Esophagus squamous epithelium (tissue), 5 donors: ENCODE measurements at places on chromosomes 11 and 22. TPM values are rescaled to one million over a fixed set of nuclear protein-coding genes. Genes with fewer than 3 reads are reported as not detected.

APOL3 gene
- 48.1 TPM for total RNA-seq

TMEM191B gene
- not detected for total RNA-seq

GRCh38 chr11:111135101-111135500 lies 110.4 kb upstream of the POU2AF2 start:
- no peak for DNase-seq

GRCh38 chr11:95585069-95585751 lies 204.4 kb downstream of the FAM76B start:
- DNase-seq = no peak

DNA sequence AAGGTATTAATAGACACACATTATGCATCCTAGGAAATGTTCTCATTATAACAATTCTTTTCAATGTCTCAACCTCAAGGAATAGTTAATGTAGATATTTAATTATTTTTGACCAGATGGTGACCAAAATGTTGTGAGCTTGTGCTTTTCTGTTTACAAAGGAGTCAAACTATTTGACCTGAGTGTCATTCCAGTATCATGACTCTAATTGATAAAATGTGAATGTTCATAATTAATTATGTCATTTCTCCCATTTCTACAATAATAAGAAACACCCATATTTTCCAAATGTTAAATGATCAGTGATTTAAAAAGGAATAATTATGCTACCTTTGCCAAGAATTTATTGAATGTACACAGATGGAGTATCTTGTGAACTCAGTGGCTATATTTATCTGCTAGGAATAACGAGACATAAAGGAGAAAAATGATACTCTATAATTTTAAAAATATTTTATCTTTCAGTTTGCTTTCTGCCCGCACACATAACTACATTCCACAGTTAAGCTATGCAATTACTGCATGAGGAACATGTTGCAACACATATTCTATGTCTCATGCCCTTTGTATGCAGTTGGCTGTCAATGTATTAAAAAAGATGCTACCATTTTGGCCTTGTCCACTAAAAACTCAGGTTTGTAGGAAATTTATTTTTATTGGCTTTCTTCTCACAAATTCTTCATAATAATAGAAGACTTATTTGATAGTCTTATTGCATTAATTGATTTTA lies 376.7 kb upstream of the CCDC179 start:
- DNase-seq = no peak

DNA sequence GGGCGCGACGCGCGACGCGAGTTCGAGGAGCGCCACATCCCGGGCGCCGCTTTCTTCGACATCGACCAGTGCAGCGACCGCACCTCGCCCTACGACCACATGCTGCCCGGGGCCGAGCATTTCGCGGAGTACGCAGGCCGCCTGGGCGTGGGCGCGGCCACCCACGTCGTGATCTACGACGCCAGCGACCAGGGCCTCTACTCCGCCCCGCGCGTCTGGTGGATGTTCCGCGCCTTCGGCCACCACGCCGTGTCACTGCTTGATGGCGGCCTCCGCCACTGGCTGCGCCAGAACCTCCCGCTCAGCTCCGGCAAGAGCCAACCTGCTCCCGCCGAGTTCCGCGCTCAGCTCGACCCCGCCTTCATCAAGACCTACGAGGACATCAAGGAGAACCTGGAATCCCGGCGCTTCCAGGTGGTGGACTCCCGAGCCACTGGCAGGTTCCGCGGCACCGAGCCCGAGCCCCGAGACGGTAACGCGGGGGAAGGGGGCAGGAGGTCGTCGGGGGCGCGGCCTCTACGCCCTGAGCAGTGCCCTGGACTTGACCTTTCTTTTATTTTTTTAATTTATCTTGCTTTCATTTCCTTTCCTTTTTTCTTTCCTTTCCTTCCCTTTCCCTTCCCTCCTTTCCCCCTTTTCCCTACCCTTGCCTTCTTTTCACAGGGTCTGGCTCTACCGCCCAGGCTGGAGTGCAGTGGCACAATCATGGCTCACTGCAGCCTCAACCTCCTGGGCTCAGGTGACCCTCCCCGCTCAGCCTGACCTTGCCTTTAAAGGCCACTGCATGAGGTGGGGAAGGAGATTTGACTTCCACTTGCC lies 5.0 kb downstream of the MPST start:
- no peak for DNase-seq

- DNase-seq = no peak
These were observed 48.0 kb downstream of the BID start for GRCh38 chr22:17726006-17726927.

GRCh38 chr11:45538363-45538762 lies 127.1 kb downstream of the CHST1 start:
- no peak for DNase-seq

- DNase-seq = no peak
These were observed 23.1 kb downstream of the MB start for GRCh38 chr22:35593891-35594470.

- no peak for DNase-seq
These were observed 357.7 kb upstream of the ARHGAP42 start for GRCh38 chr11:100329352-100329751.
